IMR-90 (cell line): ENCODE measurements at places on chromosomes 5 and 9. TPM values are rescaled to one million over a fixed set of nuclear protein-coding genes. Genes with fewer than 3 reads are reported as not detected.

The CER1 gene
- not detected in 2 replicates for polyA plus RNA-seq

The C5orf58 gene
- not detected in 2 replicates for polyA plus RNA-seq

The IL5 gene
- not detected in 2 replicates for polyA plus RNA-seq

The C7 gene
- polyA plus RNA-seq = 1.4 and 1.8 TPM in 2 replicates

The ERAP2 gene
- 10.6 and 11.0 TPM in 2 replicates for polyA plus RNA-seq

The MSMP gene
- polyA plus RNA-seq = not detected in 2 replicates

The PRKACG gene
- not detected in 2 replicates for polyA plus RNA-seq

The NR2F1-AS1 gene
- polyA plus RNA-seq = 12.1 and 12.8 TPM in 2 replicates

The SMIM32 gene
- not detected in 2 replicates for polyA plus RNA-seq

The PTPN3 gene
- 0.79 and 0.89 TPM in 2 replicates for polyA plus RNA-seq

The FBP2 gene
- not detected in 2 replicates for polyA plus RNA-seq

The FYB1 gene
- polyA plus RNA-seq = not detected in 2 replicates

The MYOZ3 gene
- 0.24 TPM in 2 replicates for polyA plus RNA-seq

DNA sequence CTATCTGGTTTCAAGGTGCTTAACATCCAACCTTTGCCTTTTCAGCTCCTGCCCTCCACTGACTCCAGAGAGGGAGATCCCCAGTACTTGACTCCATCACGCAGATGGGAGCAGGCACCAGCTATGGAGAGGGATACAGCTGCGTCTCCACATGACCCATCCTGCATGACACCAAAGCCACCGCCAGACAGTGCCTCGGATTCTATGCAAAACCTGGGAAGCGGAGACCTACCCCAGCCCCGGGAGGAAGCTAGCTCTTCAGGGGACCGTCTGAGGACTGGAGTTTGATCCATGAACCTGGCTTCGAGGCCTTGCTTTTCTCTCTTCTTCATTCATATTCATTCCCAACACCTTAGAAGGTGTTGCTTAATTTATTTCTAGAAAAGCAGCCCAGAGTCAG lies 24.8 kb downstream of the HRH2 start:
- no peak overlapping the region for H3K4me3 ChIP-seq
- no peak for DNase-seq
- no peaks in the 10 kb centered on the region for H3K4me1 ChIP-seq
- no peaks in the 10 kb centered on the region for H3K27me3 ChIP-seq

- H3K4me1 ChIP-seq = no peaks in the 10 kb centered on the region
- H3K27ac ChIP-seq = no peak overlapping the region
- H3K36me3 ChIP-seq = no peaks in the 10 kb centered on the region
- no peak for DNase-seq
Measured at GRCh38 chr9:135249711-135250110, 162.2 kb downstream of the OLFM1 start.

DNA sequence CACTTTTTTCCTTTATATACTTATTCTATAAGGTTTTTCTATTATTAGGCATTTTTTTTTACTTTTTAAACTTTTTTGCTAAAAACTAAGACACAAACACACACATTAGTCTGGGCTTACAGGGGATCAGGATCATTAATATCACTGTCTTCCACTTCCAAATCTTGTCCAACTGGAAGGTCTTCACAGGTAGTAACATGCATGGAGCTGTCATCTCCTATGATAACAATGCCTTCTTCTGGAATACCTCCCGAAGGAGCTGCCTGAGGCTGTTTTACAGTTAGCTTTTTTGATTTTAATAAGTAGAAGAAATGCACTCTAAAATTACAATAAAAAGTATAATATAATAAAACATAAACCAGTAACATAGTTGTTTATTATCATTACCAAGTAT lies 345.5 kb upstream of the PTGER4 start:
- no peaks in the 10 kb centered on the region for H3K36me3 ChIP-seq
- no peak overlapping the region for H3K27ac ChIP-seq
- H3K4me3 ChIP-seq = no peak overlapping the region
- H3K27me3 ChIP-seq = no peaks in the 10 kb centered on the region

GRCh38 chr9:1100201-1100600 lies 50.0 kb downstream of the DMRT2 start:
- H3K27me3 ChIP-seq = no peaks in the 10 kb centered on the region
- no peak overlapping the region for H3K27ac ChIP-seq
- DNase-seq = no peak
- H3K36me3 ChIP-seq = no peaks in the 10 kb centered on the region
- H3K4me1 ChIP-seq = no peaks in the 10 kb centered on the region

DNA sequence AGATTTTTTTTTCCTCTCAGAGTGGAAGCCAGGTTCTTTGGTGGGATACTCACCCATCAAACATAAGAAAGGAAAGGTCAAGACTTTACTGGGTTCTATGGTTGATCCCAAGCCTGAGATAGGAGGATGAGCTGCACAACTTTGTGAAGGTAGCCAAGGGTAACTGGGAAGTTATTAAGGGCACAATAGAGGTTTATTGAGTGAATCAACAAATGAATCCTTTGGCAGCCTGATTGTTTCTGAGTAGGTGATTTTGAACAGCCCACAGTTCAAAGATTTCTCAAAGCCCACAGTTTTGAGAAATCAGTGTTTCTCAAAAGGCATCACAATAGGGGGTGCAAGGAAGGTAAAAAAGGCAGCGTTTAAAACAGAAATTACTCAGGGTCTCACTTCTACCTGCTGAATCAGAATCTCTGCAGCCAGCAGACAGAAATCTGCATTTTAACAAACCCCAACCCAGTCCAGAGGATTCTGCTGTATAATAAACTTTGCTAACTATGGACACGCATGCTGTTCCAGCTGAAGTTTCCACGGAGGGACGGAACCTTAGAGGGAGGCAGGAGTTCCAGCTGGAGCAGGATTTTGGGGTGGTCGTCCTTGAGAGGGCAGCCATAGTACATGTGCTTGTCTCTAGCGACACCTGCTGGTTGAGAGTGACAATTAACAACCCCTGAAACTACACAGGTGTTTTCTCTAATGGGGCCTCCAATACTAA lies 32.7 kb upstream of the FSD1L start:
- H3K4me1 ChIP-seq = peaks cover 6% of the 10 kb centered on the region
- peak; percentile 55 for DNase-seq
- H3K27me3 ChIP-seq = no peaks in the 10 kb centered on the region
- H3K4me3 ChIP-seq = no peak overlapping the region
- no peak overlapping the region for H3K27ac ChIP-seq
- H3K36me3 ChIP-seq = no peaks in the 10 kb centered on the region

- DNase-seq = peak; percentile 15
- no peak overlapping the region for H3K4me3 ChIP-seq
- H3K4me1 ChIP-seq = peaks cover 2% of the 10 kb centered on the region; the same call in 1 of the 2 replicates
- peaks cover 36% of the 10 kb centered on the region for H3K27me3 ChIP-seq
Measured at GRCh38 chr9:126514037-126514821, 99.5 kb upstream of the LMX1B start.

GRCh38 chr9:37436540-37436939 lies 14.0 kb downstream of the GRHPR start:
- H3K27me3 ChIP-seq = no peaks in the 10 kb centered on the region
- peaks cover 4% of the 10 kb centered on the region; the same call in 1 of the 2 replicates for H3K4me1 ChIP-seq

DNA sequence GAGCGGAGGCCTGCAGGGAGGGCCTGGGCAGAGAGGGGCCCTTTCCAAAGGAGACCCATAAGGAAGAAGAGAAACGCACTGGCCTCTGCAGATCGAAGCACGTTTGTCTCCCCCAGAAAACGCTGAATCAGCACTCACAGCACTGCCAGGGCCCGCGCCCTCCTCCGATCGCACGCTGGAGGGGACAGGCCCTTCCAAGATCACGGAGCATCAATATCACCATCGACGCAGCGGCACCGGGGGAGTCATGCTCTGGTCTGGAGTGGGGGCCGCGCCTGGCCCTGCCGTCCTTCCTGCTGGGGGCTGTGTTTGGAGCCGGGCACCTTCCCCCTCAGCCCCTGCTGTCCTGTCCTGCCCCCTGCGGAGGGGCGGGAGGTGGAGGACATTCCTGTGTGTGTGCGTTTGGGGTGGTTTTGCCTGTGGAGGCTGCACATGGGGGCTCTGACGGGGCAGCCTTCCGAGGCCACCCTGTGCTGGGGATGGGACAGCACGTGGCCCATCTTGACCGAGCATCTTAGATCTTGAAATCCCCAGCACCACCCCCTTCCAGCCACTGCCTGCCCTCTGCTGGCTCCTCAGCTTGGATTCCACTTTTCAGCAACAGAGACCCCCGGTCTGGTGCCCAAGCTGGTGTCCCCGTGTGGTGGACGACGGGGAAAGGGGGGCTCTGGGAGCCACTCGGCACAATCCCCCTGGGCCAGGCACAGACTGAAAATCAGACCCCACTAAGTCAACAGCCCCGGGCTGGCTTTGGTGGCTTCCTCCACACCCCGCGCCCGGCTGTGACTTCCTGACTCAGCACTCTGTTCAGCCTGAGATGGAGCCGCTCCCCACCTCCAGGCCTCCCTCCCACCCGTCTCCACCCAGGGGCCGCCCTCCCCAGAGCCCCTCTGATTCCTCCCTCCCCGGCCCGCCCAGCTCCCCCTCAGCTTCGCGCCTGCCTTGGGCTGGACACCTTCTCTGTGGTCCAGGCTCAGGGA lies 8.3 kb downstream of the TMEM250 start:
- H3K27me3 ChIP-seq = no peaks in the 10 kb centered on the region
- H3K36me3 ChIP-seq = peaks cover 7% of the 10 kb centered on the region; the same call in 1 of the 2 replicates
- H3K27ac ChIP-seq = peak overlapping the region; percentile 66
- H3K4me3 ChIP-seq = peak overlapping the region; percentile 6; the same call in 1 of the 2 replicates
- H3K4me1 ChIP-seq = peaks cover 18% of the 10 kb centered on the region
- peak; percentile 15 for DNase-seq

DNA sequence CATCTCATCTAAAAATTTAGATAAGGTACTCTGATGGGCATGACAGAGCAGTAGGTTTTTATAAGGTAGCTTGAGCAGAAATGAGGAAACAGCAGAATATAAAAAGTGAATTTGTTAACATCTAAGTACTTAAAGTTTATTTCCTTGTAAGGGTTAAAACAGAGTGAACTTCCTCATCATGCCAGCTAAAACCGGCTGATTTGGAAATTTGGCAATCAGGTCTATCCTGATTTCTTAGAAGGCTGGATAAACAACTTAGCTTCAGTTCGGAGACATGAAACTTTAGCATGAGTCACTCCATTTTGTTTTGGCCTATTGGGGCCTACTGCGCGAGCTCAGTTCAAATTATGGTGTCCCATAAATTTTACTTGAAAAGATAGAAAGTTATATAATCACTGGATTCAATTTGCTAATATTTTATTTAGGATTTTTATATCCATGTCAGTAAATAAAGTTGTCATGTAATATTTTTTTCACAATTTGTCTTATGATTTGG lies 241.6 kb upstream of the RORB start:
- no peak overlapping the region for H3K4me3 ChIP-seq
- no peaks in the 10 kb centered on the region for H3K4me1 ChIP-seq
- DNase-seq = no peak
- no peaks in the 10 kb centered on the region for H3K36me3 ChIP-seq
- no peak overlapping the region for H3K27ac ChIP-seq

- no peaks in the 10 kb centered on the region for H3K36me3 ChIP-seq
- H3K4me1 ChIP-seq = no peaks in the 10 kb centered on the region
- no peaks in the 10 kb centered on the region; the same call in 1 of the 2 replicates for H3K27me3 ChIP-seq
- no peak for DNase-seq
Measured at GRCh38 chr5:133775584-133776304, 163.4 kb upstream of the FSTL4 start.

DNA sequence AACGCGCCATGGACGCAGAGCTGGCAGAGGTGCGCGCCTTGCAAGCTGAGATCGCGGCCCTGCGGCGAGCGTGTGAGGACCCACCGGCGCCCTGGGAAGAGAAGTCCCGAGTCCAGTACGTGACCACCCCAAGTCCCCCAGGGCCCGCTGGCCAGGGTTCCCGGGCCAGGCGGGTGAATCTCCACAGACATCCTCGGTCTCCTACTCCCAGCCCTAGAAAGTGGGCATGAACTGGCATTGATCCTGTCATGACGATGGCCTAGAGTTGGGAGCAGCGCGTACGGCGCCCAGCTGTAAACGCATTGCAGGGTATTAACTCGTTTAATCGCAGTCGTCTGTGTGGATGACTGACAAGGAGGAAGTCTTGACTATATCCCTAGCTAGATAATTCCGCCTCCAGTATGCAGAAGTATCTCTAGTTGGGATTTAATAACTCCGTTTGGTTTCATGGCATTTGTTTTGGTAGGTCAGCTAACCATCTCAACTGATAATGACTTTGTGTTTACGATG lies 293 bp downstream of the CENPP start:
- H3K4me1 ChIP-seq = no peaks in the 10 kb centered on the region
- no peaks in the 10 kb centered on the region for H3K27me3 ChIP-seq
- peak overlapping the region; percentile 64 for H3K4me3 ChIP-seq
- peak overlapping the region; percentile 96; the same call in 1 of the 2 replicates for H3K27ac ChIP-seq

GRCh38 chr5:135430135-135430437 lies 17.1 kb downstream of the DCANP1 start:
- no peaks in the 10 kb centered on the region for H3K36me3 ChIP-seq
- H3K4me3 ChIP-seq = no peak overlapping the region
- DNase-seq = no peak
- H3K27ac ChIP-seq = no peak overlapping the region
- H3K4me1 ChIP-seq = peaks cover 14% of the 10 kb centered on the region
- H3K27me3 ChIP-seq = no peaks in the 10 kb centered on the region

GRCh38 chr5:74313896-74314295 lies 326.6 kb downstream of the ENC1 start:
- no peak for DNase-seq
- no peaks in the 10 kb centered on the region for H3K27me3 ChIP-seq
- H3K36me3 ChIP-seq = no peaks in the 10 kb centered on the region
- no peak overlapping the region for H3K4me3 ChIP-seq
- no peak overlapping the region for H3K27ac ChIP-seq
- H3K4me1 ChIP-seq = peaks cover 7% of the 10 kb centered on the region

DNA sequence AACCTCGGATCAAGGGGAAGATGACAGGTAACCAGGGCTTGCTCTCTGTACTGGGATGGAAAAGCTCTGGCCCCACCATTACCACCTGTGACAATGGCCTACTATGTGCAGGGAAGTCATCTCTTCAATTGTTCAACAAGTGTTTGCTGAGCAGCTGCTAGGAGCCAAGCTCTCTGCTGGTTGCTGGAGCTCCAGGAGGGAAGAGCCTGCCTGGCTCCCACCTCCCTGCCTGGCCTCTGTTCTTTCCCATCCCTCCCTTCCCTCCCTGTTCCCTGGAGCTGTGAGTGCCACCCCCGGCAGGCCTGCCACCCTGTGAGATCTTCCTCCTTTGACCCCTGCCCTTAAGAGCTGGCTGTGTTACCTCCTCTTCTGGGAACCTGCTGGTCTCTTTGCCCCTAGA lies 59.7 kb upstream of the IER5L start:
- DNase-seq = no peak
- no peak overlapping the region for H3K4me3 ChIP-seq

DNA sequence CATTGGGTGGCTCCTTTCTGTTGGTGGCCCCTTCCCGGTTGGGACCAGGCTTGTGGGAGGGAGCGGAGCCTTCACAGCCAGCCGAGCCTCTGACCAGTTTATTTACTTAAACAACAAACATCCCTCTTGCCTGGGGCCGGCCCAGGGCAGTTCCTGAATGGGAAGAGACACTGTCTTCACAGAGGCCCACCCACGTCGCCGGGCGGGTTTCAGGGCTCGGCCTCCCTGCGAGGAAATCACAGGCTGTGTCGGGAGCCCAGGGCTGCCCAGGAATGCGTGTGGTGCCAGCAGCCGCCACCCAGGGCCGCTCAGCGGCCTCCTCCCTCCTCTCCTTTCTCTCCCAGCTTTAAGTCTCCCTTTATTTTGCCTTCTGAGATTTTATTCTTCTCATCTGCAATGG lies 132.5 kb downstream of the HSD17B3 start:
- H3K27me3 ChIP-seq = peaks cover 7% of the 10 kb centered on the region; the same call in 1 of the 2 replicates
- DNase-seq = peak; percentile 4
- H3K4me1 ChIP-seq = no peaks in the 10 kb centered on the region; the same call in 1 of the 2 replicates

GRCh38 chr5:176894298-176894697 lies 4.8 kb downstream of the HK3 start:
- no peaks in the 10 kb centered on the region for H3K36me3 ChIP-seq
- H3K27ac ChIP-seq = no peak overlapping the region
- H3K4me1 ChIP-seq = no peaks in the 10 kb centered on the region
- peaks cover 46% of the 10 kb centered on the region for H3K27me3 ChIP-seq

GRCh38 chr5:133405275-133406034 lies 206.9 kb downstream of the FSTL4 start:
- no peak overlapping the region for H3K4me3 ChIP-seq
- H3K4me1 ChIP-seq = no peaks in the 10 kb centered on the region
- no peaks in the 10 kb centered on the region for H3K36me3 ChIP-seq
